Nephron progenitor cell (in vitro differentiated cells): ENCODE measurements at places on chromosomes 16 and 17.
A peak's percentile ranks its signal among the peaks of the same experiment; 100 is the strongest.

DNA sequence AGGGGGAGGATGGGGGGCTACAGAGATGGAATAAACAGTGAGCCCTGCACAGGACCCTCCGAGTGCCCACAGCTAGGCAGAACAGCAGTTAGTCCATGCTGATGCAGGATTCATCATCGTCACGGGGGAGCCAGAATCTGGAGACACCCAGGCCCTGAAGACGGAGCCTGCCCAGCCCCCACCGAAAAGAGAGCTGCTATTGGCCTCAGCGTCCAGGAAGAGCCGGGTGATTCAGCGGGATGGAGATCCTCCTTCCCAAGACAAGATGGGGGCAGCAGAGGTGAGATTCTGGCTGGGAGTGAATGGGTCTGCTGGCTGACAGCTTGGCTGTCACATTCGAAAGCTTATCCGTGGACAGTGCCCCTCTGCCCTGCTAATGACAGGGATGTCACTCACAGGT is 133.6 kb upstream of the CRHR1 start:
- no peak for DNase-seq

DNA sequence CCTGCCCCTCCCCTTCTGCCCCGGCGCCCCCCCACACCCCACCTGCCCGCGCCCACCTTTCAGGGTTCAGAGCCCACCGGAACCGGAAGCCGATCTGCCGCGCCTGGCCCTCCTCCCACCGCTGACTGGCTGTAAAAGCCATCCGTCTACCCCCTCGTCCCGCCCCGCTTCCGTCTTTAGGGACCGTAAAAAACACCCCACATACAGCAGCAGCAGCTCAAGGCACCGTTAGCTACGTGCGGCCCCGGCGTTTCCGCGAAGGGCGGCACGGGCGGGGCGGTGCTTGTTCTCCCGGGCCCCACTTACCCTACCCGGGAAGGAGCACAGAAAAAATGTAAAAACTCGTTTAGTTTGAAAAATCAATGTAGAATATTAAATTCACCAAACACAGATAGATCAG is at the start of gene MRPL28:
TSS of gene MRPL28 (minus strand) at position 96 of the 400 bp plus-strand sequence. CDS start 320 bp downstream, outside the sequence.
- peak; percentile 94 for DNase-seq

GRCh38 chr17:39634384-39634871 is 2.5 kb upstream of the STARD3 start:
- no peak for DNase-seq

- no peak for DNase-seq
Observed at GRCh38 chr17:43784628-43785101, 4.4 kb downstream of the CFAP97D1 start.

DNA sequence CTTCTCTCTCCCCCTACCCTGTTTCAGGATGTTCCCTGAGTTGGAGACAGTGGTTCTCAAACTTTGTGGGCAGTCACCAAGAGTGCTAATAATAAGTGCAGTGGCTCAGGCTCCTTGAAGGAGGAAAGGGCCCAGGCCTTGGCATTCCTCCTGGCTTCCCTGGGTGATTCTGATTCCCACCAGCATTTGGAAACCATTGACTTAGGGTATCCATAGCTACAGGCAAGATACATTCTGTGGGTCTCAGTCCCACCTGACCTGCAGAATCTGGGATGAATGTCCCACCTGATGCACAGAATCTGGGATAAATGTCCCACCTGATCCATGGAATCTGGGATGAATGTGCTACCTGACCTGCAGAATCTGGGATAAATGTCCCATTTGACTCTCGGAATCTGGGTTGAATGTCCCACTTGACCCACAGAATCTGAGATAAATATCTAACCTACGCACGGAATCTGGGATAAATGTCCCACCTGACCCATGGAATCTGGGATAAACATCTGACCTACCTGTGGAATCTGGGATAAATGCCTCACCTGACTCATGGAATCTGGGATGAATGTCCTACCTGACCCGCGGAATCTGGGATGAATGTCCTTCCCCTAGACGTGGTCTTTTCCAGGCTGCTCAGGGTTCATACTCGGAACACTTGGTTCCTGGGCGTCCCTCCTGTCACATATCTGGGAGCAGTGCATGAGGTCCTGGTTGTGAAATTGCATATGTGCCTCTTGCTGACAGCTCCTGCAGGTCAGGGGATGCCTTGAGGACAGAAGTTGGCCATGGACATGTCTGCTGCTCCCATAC is 136.7 kb upstream of the HS3ST2 start:
- no peak for DNase-seq

DNA sequence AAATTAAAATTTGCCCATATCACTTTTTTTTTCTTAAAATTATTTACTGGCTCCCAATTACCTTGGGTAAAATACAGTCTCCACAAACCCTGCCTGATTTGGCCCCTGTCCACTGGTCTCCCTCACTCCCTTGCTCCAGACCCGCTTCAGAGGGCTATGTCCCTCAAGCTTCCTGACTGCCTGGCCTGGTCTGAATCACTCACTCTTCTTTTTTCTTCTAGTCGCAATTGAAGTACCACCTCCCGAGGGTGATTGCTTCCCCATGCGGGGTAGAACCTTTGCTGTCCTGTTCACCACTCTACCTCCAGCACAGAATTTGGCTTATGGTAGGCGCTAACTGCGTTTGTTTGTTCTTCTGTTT is 598 bp upstream of the PGAP3 start:
- DNase-seq, result no peak

DNA sequence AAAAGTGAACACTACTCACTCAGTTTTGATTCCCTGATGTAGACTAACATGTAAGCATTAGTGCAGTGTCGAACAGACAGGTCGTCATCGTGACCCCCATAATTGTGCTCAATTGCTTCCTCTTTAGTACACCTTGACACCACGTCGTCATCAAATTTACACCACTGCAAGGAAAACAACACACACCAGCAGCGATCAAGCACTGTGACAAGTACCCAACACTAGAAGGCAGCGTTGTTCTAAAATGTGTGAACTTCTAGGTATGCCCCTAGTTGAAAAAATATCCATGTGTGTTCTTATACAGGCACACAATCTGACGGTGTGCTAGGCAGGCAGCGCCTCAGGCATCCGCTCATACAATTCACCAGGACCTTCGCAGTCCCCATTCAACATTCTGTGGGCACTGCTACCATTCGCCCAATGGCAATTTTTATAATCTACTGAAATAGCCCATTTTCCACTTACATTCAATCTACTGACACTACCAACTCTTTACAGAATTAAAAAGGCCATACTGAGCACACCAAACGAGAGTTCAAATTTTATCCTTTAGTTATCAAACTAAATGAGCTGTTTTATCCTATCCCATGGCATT is 23.1 kb downstream of the LITAFD start:
- DNase-seq, result no peak

DNA sequence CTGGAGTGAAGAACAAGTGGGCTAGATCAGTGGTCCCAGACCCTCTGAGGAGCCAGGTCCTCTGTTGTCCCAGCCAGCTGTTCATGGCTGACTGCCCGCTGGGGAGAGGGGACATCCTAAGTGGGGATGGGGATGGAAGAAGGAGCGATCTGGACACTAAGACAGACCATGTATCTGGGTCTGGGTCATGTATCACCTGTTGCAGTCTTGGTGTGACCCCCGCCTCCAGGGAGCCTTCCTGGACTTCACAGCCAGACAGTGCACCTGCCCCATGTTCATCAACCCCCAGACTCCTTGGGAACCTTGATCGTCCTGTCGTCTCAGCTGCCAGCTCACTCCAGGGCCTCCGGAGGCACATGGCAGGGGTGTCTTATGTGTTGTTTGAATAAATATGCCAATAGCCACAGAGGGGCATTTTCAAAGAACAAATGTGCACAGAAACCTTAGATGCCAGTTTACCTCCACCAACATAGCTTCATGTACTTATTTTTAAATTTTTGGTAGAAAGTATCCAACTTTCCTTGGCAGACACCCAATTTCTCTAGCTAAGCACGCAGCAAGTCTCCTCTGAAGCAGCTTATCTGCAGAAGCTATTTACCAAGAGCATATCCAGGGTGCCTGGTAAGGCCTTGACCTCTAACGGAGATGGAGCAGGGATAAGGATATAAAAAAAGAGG is 43.2 kb downstream of the CRISPLD2 start:
- DNase-seq, result no peak

- no peak for DNase-seq
Observed at GRCh38 chr16:2337431-2338296, 2.9 kb downstream of the ABCA3 start.

DNA sequence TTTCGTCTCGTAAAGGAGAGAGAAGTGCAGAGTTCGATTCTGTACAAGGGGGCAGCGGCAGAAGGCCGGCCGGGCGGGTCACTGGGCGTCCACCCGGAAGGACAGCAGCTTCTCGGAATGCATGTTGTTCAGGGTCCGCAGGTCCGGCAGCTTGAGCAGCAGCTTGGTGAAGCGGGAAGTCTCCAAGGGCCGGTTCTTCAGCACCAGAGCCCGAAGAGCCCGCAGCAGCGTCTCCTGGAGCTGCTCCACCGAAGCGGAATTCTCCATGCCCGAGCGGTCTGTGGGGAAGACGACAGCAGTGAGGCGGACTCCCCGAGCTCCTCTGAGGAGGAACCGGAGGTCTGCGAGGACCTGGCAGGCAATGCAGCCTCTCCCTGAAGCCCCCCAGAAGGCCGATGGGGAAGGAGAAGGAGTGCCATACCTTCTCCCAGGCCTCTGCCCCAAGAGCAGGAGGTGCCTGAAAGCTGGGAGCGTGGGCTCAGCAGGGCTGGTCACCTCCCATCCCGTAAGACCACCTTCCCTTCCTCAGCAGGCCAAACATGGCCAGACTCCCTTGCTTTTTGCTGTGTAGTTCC is 7.3 kb downstream of the NR1D1 start:
- DNase-seq, result peak; percentile 46

GRCh38 chr17:36943250-36944191 is 5.2 kb upstream of the AATF start:
- peak; percentile 42 for DNase-seq

DNA sequence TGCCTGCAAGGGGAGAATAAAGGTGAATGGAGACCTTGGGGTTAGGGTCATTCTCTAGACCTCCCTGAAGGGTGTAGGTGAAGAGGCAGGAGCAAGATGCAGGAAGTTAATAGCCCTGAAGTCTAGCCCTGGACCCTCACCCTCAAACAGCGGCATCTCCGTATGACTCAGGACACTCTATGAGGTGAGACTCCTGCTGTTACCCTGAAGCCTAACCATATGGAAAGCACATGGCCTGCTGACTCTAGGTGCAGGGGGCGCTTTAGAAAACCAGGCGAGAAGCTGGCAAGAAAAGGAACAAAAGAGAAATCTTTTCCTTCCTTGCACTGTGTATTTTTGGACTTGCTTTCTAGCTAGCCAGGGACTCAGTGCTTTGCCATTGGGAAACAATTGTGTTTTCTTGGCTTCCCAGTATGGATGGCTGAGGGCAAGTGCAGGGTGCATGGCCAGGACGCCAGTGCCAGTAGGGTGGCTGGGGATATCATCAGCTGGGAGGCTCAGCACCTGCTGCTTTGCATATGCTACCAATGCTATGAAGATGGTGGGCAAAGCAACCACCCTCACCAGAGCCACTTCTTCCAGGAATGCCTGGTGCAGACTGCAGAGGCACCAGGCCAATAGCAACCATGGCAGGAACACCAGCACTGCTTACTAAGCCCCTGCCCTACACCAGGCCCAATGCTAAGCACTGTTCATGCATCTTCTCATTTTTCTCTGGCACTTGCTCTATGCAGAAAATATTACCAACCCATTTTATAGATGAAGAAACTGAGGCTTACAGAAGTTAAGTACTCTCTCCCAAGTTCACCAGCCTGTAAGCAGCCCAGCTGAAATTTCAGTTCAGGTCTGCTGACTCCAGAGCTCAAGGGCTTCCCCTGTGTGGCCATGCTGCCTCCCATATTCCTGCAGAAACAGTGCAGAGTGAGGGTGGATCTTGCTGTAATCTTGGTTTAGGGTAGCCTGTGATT is 425.1 kb downstream of the SLC39A11 start:
- no peak for DNase-seq

- DNase-seq, result no peak
Observed at GRCh38 chr16:82621781-82622180, 5.0 kb upstream of the CDH13 start.

DNA sequence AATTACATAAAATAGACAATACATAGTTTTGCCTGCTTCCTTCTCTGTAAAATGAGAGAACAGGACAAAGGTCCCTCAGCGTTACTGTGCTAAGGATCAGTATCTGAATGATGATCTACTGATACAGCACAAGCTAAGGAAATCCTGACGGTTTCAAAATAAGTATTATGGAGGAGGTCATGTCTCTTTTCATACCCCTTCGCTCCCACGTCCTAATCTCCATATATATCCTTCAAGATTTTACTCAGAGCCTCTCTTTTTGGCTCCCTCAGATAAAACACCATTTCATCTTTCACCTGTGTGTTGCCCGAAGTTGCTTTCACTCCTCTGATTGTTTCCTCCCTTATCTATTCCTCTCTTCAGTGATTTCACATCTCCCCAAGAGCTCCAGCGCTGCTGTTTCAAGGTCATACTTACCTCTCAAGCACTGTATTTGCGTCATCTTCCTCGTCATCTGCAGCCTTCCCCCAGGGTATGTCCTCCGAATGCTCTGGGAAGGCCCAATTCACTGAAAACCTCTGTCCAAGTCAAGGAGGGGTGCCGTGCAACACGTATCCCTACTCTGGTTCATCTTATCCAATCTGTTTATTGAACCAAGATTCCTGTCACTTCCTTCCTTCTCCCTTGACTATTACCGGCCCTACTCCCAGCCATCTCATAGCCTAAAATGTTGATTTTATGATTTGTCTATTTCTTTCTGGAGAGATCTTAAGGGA is 1.2 kb upstream of the BLTP2 start:
- DNase-seq, result no peak

- no peak for DNase-seq
Observed at GRCh38 chr16:79500286-79500685, 100.3 kb downstream of the MAF start.

DNA sequence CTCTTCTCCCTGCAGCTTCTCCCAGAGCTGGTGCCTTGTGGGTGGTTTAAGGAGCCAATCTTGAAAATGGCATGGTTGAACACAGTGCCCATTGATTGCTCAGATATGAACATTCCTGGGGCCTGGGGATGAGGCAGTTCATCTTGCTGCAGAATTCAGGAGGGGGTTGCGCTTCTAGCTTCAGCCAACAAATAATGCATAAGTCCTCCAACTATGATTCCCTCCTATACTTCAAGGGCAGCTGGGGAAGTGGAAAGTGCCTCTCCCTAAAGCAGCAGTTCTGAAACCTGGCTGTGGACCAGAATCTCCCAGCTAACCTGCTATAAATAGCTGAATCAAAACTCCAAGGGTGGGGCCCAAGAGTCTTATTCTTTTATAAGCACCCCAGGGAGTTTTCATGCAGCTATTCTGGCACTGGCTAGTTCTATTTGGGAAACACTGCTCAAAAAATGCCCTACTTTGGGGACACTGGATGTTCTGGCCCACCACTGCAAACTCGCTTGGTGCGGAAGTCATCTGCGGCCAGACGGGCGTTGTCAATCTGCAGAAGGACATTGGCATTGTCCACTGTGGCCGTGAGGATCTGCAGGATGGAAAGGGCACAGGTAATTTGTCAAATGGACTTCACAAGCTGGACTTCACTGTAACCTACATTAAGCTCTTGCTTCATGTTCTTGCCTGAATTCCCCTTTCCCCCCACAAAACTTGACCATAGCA is 130.3 kb downstream of the CCDC144A start:
- no peak for DNase-seq

DNA sequence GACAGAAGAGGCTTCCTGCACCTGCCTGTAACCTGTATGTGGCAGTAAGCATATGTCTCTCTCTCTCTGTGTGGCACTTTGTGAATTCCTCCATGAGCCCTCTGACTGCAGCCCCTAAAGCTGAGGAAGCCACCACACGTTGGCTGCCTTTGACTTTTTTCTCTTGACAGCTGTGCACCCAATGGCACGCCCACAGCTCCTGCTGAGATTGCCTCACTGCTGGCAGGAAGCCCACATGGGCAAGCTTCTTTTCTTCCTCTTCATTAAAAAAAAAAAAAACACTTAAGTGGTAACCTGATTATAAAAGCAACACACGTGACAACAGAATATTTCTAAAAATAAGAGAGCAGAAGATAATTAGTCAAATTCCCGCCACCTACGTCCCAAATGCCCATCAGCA is 34.0 kb upstream of the PIRT start:
- no peak for DNase-seq
